ENCODE measurements at places on chromosomes 3 and 15. TPM values are rescaled to one million over a fixed set of nuclear protein-coding genes. Genes with fewer than 3 reads are reported as not detected.

DNA sequence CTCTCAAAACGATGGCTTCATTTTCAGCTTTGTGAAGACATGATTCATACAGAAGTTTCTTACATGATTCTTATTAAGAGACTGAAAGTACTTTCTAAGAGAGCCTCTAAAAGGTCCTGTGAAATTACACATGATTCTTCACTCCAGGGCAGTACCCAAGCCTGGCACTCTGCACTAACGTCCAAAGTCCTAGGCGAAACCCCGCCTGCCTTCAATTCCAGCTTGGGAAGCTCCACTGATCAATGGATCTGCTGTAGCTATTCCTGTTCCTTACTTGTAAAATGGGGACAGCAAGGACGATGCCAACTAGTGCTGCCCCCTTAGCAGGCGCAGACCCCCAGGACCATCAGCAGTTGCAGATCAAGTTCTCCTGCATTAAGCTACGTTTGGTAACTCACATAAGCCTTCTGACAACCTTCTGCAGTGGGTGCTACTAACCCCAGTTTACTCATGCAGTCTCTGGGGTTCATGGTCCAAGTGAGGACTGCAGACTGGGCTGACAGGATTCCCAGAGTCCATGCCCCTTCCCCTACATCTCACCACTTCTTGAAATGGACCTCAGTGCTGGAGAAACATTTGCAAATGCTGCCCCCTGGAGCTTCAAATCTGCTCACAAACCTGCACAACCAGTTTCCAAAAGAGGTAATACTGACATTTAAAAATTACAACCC is 10.6 kb downstream of the CHCHD4 start:
- no peak for DNase-seq

GRCh38 chr3:13008155-13008995 is 64.9 kb downstream of the IQSEC1 start:
- DNase-seq, result no peak

Gene SERINC4
- 0.31 TPM for total RNA-seq

DNA sequence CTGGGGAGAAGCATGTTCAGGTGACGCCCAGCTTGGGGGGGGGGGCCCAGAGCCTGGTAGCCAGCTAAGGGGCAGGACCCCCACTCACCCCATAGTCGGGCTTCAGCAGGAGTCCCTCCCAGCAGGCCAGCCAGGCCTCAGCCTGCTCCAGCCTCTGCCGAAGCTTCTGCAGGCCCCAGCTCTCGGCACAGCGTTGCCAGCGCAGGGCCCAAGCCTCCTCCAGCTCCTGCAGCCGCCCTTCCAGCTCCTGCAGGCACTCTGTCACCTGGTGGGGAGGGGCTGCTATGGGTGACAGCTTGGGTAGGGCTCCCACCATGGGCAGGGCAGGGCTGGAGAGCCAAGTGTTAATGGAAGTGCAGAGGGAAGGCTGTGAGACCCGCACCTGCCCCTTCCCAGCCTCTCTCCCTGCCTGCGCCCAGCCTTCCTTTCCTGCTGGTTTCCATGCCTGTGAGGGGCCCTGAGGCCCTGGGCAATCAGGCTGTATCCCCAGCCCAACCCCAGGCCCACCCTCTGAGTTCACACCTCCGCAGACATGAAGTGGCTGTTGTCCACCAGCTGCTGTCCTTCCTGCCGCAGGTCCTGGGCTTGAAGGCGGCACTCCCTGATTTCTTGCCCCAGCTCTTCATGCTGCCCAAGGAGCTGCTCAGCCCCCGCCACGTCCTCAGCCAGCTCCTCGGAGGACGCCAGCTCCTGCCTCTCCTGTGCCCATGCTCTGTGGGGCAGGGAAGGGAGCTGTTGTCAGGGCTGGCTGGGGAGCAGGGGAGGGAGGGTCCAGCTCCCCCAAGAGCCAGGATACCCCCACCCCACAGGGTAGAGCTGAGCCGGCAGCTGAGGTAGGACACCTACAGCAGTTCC is 14.3 kb downstream of the PLA2G4B start:
- no peak for DNase-seq

GRCh38 chr15:42143356-42143755 is 13.1 kb downstream of the PLA2G4F start:
- peak; percentile 13 for DNase-seq
